CD4-positive, alpha-beta T cell (primary cell): ENCODE measurements at places on chromosomes 1 and 21.

GRCh38 chr1:50605186-50605875 is 182.1 kb upstream of the DMRTA2 start:
- no peak for DNase-seq

DNA sequence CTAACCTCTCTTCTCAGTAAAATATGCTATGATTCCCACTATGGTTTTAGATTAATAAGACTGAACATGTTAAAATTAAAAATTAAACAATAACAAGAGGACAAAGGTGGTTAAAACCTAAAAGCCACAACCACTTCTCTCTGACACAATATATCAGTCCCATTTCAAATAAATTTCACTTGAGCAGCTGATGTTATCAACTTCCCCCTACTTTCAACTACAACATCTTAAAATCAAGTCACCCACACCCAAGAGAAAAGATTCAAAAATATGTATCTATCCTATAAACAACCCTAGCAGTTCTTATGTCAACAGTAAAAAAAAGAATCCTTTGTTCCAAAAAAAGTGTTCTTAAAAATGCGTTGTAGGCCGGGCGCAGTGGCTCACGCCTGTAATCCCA is 7.5 kb downstream of the PUM1 start:
- no peak for DNase-seq

DNA sequence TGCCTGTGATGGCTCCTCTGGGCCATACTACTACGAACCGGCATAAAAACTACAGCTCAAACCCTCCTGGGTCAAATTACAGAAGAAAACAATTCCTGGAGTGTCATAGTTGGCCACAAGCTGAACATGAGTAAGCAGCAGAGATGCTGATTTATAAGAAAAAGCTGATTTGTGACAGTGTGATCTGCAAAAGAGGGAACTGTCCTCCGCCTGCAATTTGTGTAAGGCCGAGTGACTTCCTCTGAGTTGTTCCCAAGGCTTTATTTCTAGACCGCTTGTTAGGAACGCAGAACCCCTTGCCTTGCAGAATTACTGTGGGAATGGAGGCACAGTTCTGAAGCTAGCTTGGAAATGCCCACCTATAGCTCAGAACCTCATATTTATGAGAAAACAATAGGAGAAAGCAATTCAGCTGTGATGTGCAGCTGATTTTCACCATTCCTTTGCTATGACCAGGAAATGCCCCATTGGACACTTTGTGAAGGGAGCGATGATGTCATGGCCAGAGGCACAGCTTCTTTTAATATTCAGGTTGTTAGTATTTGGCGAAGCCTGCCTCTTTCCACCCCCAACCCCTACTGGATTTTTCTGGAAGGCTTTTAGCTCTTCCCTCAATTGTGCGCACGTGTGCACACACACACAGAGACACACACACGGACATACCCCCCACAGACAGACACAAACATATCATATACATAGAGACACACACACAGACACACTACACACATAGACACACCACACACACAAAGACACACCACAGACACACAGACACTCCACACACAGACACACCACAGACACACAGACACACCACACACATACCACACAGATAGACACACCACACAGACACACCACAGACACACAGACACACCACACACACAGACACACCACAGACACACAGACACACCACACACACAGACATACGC is 47.6 kb downstream of the IER5 start:
- DNase-seq: no peak

- DNase-seq: no peak
Observed at GRCh38 chr1:41442697-41443251, 41.7 kb downstream of the EDN2 start.

GRCh38 chr1:20700636-20701215 is 17.1 kb downstream of the KIF17 start:
- DNase-seq: no peak

DNA sequence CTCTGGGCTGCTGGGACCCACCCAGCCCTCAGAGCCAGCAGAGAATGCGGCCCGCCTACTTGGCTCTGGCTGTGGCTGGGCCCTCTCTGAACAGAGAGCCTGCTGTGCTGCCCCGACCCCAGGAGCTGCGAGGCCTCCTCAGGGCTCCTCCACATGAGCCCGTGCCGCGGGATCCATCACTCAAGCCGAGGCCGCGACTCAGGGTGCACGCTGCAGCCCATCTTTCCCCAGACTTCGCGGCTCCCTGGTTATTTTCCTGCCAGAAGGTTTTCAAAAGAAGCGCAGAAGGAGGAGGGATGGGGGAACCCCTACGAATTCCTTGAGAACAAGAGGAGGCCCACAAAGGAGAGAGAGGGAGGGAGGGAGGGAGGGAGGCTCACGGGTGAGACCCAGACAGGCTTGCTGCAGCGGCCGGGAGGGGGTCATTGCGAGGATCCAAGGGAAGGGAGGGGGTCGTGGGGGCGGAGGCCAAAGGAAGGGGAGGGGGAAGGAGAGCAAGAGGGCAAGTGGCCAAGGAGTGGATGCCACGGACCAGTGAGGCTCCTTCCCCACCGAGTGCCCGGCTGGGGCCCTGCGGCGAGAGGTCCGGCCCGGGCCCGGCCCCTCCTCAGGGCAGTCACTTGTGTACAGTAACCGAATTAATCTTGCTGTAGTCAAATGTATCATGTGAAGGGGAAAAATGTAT is 146.8 kb downstream of the CASZ1 start:
- no peak for DNase-seq

DNA sequence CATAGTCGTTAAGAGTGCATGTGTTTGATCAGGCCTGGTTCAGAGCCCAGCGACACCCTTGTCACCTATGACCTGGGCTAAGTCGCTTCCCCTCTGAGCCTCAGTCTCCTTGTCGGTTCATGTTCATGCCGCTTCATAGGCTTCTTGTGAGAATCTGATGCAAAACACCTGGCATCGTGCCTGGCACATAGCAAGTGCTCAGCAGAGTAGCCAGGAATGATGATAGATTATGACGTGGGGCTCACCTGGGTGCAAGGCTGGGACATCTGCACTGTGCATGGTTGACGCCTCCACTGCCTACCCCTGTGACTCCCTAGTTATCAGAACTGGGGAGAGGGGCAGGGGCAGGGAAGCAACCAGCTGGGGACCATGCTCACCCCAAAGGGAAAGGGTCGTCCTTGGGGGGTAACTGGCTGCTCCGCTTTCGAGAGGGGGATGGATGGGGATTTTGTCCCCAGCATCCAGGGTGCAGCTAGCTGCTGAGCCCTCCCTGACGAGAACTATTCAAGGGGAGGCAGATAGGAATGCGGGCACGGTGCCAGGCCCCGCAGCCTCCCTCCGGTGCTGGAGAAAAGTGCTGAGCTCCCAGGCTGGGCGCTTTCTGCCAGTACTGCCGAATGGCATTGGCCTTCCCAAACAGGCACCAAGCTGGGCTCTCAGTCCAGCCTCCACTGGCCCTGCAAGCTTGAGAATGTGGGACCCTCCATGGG is 9.3 kb downstream of the EFHD2 start:
- DNase-seq: no peak

- DNase-seq: no peak
Observed at GRCh38 chr1:79431340-79431739, 424.8 kb upstream of the ADGRL4 start.

GRCh38 chr1:212215910-212216309 is 69.3 kb upstream of the PPP2R5A start:
- no peak for DNase-seq

DNA sequence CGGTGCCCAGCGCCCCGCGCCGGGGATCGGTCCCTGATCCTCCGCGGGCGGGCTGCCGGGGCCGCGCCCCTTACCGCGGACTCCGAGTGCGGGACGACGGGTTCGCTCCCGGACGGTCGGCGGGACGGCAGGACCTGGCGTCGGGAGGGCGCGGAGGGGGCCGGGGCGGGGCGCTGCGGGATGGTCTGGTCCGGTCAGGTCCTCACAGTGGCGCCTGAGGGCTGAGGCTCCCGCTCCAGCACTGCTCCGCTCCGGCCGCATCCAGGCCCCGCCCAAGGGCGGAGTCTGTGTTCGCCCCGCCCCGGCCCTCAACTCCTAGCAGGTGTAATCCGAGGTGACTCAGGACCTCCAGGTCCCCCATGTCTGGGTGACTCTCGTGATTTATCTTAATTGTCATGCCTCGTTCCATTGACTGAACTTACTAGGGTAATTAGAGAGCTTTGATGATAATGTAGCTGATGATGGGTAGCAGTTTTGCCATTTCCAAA is at the start of gene RAB3B:
Gene RAB3B, minus strand, starts transcription at position 223 of the 488 bp plus-strand sequence. CDS start 13,583 bp downstream, outside the sequence.
- DNase-seq: peak; percentile 69

DNA sequence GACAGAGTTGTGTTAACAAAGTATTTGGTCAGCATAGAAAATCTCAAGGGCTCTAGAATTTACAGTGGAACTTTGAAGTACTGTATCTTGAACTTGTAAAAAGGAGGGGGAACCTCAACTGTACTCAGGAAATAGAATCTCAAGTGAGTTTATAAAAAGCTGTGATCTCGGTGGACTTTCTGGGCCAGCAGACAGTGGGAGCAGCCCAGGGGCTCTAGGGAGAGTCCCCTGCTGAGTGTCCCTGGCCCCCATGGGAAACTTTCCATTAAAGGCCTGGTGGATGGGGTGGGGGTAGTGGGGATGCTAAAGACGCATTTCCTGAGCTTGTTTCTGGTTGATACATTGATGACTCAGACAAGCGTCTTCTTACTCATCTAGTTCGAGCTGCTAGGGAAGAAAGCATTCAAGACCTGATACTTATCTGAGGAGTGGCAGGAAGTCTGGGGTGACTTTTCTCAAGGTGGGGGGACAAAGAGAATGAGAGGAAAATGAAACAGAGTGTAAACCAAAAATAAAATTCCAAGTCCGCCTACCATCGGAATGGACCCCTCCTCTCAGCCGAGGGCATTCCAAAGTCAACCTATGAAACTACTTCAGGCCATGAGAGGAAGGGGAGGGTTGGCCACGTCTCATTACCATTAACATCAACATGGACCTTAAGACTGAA is 65.5 kb downstream of the NID1 start:
- DNase-seq: peak; percentile 73

- DNase-seq: no peak
Observed at GRCh38 chr1:179921472-179921871, 33.1 kb upstream of the CEP350 start.

DNA sequence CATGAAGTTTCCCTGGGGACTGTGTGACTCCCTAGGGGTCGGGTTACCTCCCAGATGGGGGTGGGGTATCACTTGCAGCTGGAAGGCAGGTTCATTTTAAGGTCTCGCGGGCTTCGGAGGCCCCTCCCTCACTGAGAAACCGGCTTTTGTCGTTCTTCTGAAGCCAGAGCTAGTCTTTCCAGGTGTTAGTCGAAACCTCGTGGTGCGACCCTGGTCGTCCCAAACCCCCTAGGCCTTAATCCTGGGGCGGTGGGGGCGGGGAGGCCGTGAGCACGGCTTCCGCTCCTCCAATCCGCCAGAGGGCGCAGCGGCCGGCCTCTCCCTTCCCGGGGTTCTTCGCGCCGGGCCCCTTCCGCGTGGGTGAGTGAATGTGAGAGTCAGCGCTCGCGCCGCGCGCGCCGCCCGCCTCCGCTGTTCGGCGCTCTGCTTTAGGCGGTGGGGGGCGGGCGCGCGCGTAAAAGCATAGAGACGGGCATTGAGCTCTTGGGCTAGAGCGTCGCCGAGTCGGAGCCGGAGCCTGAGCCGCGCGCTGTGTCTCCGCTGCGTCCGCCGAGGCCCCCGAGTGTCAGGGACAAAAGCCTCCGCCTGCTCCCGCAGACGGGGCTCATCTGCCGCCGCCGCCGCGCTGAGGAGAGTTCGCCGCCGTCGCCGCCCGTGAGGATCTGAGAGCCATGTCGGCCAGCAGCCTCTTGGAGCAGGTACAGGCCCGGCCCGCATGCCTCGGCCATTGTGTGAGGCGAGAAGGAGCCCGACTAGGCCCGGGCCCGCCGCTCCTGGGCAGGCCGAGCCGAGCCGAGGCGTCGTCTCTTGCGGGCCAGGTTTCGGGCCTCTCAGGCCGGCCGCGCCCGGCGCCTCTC is at the start of gene YTHDF2:
Gene YTHDF2, plus strand, starts transcription at position 491 of the 857 bp plus-strand sequence. Its CDS starts 181 bp downstream, at position 672.
- DNase-seq: peak; percentile 98

DNA sequence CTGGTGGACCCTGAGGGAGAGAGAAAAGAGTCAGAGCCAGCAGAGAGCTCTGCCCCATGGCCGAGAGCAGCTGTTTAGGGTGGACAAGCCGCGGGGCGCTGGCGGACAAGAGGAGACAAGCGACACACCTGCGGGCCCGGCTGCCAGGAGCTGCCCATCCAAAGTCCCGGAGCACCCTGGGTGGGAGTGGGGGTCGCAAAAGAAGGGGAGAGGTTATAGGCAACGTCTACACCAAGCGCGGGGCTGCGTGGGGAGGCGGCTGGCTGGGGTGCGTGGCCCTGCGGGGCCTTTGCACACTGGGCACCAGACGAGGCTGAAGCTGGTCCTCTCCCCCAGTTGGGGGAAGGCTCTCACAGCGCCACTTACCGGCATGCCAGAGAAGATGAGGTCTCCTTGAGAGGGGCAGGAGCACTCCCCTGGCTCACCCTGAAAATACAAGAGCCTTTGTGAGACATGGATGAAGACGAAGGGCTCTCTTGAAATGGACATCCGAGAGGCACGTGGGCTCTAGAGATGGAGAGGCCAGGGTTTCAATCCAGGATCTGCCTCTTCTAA is 24.1 kb downstream of the COL16A1 start:
- DNase-seq: no peak

- no peak for DNase-seq
Observed at GRCh38 chr1:176165573-176165972, 41.5 kb downstream of the COP1 start.

GRCh38 chr1:179586107-179586823 is 5.4 kb upstream of the TDRD5 start:
- no peak for DNase-seq

- no peak for DNase-seq
Observed at GRCh38 chr1:162632698-162633080, 425 bp downstream of the DDR2 start.

GRCh38 chr1:9062021-9062471 is 7.4 kb downstream of the SLC2A5 start:
- DNase-seq: no peak

DNA sequence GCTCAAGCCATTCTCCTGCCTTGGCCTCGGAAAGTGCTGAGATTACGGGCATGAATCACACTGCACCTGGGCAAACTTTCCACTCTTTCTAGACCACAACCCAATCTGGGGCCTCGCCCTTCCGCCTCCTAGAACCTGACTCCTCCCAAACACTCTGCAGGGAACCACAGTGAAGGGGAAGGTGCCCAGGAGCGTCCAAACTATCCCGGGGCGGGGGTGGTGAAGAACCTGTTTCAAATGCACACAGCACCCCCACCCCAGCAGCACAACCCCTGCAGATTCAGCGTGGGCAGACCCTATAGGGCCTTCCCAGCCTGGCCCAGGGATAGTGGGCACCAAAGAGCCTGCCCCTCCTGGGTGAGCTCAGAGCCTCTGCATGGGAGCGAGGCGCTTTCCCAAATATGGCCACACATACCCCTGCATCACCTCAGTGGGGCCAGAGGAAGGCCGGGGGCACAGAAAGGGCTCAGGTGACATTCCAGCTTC is 86.9 kb downstream of the STUM start:
- DNase-seq: peak; percentile 54

DNA sequence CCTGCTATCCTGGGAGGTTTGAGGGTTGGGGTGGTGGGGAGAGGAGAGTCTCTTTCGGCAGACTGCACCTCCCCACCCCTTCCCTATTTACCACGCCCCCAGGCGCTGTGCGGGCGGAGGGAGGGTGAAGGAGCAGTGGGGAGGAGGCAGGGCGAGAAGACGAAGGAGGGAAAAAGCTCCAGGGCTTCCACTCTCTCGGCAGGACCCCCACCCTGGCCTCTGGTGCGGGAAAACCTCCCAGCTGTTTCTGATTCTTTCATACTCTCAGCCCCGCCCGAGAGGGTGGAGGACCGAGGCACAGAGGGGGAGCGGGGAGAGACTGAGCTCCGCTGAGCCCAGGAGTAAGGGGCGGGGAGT is 866 bp upstream of the WNT2B start:
- DNase-seq: peak; percentile 39
